Mucosa of gallbladder (tissue), 1 donor: ENCODE measurements at places on chromosomes 3 and 15.

GRCh38 chr3:56795097-56795828 lies 6.5 kb downstream of the ARHGEF3 start:
- no peak for DNase-seq

- no peak for DNase-seq
Observed at GRCh38 chr15:88257311-88258092, 963 bp upstream of the NTRK3 start.

DNA sequence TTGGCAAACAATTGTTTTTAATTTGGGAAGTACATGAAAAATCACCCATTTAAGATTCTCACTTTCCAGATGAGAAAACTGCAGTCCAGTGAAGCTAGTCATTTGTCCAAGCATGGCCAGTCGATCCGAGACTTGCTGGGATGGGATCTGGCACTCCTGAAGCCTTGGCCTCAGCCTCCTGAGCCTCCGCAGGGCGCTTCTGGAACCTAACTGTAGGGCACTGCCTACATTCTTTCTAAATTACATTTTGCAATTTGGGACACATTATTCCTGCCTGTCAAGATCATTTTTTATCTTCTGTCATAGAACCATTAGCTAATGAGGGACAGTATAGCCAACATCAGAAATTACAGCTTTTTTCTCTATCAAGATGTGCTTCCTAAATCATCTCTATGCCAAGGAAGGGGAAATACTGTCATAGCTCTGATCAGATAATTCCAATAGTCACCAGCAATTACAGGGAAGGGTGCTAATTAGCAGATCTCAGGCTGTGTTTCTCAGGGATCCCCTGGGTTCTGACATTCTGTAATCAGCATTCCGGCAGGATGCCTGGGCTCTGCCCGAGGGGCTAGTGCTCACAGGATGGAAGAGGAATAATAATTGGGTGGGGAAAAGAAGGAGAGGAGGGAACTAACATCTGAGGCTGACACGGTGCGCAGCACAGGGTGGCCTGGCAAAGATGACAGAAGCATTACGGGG lies 28.3 kb downstream of the ANAPC13 start:
- no peak for DNase-seq

DNA sequence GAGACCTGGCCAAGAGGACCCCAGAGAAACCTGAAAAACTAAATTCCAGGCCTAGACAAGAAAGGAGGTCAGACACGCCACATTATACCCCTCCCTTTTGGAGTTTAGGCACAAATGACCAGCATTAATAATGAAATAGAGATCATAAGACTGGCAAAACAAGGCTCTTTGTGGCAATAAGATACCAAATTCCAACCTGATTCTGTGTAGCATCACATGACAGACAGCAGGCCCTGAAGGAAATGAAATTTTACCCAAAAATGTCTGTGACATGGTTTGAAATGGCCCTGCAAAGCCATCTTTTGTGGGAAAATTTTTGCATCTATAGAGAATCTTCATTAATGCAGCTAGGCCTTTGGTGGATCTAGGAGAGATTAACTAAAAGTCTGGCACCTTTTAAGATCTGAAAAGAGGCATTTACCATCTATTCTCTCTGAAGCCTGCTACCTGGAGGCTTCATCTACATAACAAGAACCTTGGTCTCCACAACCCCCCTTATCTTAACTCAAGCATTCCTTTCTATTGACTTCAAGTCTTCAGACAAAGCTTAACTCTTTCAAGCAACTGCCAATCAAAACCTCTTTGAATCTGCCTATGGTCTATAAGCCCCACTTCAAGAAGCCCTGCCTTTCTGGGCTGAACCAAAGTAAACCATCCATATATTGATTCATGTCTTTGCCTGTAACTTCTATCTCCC lies 8.0 kb downstream of the FAM174B start:
- DNase-seq: no peak

DNA sequence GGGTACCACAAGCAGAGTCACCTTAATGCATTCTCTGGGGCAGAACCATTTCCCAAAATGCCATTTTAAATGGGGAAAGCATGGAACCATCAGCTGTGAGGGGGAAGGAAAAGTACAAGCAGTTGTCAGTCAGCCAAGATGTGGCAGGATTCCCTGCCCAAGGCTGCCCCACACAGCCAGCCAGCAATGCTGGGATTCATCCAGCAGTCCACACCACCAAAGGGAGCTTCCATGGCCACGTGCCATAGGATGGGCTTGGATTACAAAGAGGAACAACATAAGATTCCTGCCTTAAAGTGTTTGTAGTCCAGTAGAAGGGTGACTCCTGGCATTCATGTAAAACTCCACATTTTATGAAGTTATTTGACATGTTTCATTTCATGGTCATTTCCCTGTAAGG lies 233.3 kb downstream of the SHOX2 start:
- no peak for DNase-seq

- no peak for DNase-seq
Observed at GRCh38 chr3:50652709-50653108, 22.0 kb upstream of the DOCK3 start.

- DNase-seq: no peak
Observed at GRCh38 chr3:124826703-124827102, 60.5 kb downstream of the ITGB5 start.

DNA sequence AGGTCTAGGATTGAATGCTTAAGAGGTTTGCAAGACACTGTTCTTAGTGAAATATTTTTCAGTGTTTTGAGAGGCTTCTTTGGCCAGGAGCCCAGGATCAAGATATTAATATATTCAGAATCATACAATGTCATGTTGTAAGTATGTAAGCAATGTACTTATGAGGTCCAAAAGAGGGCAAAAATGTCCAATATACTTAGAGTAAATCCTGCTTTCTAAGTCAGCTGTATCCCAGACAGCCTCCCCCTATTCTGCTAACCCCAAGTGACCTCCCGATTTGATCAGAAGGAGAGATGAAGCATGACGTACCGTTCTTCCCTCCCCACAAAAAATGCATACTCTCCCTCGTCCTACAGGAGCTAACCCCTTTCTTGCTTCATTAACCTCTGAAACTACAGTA lies 70.9 kb downstream of the CHAC1 start:
- DNase-seq: no peak

- no peak for DNase-seq
Observed at GRCh38 chr3:187017511-187018230, 87.3 kb downstream of the ST6GAL1 start.

DNA sequence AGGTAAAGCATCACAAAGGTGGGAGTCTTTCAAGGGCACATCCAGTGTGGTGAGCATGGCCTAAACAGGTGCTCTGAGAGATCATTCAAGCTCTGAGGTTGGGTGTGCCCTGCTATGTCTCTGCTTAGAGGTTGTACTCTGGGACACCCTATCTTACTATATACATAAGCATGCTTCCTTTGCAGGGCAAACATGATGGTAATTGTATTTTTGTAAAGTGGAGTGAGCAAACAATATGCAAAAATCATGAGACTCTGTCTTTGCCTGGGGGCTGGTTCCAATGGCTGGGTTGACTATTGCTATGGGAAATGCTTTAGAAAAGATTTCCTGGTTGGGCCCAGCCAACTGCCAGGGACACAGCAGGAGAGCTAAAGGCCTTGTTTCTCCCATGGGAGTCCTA lies 315.1 kb upstream of the TLE3 start:
- DNase-seq: no peak

GRCh38 chr15:31275331-31276262 lies 51.0 kb upstream of the KLF13 start:
- peak; percentile 8 for DNase-seq

GRCh38 chr3:38354588-38355330 lies 8.2 kb downstream of the XYLB start:
- no peak for DNase-seq

DNA sequence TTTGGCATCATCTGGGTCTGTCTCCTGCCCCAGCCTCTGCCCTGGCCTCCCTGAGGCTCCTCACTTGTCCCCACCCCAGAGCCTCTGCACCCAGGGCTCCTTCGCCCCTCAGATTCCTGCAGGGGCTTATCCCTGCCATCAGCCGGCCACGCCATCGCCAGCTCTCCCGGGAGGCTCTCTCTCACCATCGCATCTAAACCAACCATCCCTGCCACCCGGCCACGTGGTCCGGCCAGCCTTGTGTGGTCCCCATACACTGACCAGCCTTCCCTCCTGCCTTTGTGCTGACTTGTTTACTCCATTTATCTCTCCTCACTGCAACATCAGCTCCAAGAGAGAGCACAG lies 134.3 kb upstream of the IQSEC1 start:
- no peak for DNase-seq

- no peak for DNase-seq
Observed at GRCh38 chr3:196661400-196661799, 21.9 kb downstream of the NRROS start.

DNA sequence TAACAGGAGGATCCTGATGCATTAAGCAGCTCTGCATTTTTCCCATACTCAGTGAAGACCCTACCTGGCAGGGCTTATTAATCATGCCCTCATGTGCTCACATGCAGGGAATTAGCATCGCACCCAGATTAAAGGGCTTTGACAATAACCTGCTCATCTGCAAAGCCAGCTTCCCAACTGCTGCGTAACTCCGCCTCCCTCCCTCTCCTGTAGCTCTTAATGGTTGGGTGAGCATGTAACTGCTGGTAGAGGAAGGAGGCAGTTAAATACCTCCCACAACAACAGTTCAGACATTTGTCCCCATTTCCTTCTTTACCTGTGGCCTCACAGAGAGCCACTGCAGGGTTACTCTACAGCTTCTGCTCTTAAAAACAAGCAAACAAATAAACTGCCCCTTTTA lies 203.6 kb upstream of the WNT5A start:
- DNase-seq: no peak

DNA sequence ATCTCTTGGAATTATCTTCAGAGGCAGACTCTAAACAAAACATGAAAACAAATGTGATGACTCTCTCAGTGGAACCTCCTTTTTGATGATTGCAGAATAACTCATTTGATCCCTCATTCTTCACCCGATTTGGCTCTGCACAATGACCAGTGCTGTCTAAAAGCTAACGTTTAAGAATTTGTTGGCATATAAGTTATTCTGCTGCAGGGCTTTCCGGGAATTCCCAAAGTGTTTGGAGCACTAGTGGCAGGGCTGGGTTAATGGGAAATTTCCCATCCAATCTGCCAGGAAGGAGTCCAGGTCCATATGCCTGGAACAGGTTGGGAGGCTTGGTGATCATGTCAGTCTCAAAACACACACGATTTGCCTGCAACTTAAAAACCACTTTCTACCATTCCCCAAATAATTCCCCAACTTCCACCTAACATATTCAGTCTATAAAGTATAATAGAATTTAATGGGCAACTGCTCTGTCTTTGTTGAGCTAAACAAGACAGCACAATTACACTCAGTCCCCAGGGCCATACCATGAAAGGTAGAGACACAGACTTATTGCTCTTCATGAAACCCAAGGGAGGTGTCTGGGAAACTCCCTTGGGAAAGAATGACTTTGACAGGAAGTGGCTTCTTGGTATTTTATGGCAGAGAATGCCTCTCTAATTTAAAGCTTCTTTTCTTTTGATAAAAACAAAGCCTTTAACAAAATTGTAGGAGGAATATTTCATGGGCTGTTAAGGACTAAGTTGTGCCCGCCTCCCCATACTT lies 38.0 kb downstream of the ARRDC4 start:
- no peak for DNase-seq

GRCh38 chr3:55458181-55458790 lies 28.8 kb downstream of the WNT5A start:
- no peak for DNase-seq

DNA sequence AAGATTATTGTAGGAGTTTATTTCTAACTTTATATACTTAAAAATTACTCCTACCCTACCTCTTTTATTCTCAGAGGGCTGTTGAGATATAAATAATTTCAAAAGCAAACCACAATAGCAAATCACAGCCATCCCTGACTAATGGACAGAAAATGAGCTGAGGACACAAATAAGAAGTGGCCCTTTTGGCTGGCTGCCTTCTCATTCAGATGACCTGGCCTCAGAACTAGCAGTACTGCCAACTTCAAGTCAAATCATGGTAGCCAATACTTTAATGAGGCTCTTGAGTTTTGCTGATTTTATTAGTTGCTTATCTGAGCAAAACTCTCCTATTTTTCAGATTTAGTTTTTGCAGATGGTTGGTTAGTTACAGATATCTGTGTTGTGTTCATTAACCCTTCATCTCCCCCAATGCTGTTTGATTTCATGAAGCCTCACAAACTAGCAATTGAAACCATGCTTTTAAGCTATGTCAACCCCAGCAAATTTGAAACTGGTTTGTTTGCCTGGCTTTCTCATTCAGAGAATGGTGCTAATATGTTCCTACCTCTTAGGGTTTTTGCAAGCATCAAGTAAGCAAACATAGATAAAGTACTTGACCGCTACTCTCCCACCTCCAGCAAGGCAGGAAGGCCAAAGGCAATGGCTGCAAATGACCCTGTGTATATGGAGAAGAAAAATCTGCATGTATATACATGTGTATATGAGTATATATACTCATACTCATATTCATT lies 73.4 kb upstream of the HACD2 start:
- DNase-seq: peak; percentile 42

DNA sequence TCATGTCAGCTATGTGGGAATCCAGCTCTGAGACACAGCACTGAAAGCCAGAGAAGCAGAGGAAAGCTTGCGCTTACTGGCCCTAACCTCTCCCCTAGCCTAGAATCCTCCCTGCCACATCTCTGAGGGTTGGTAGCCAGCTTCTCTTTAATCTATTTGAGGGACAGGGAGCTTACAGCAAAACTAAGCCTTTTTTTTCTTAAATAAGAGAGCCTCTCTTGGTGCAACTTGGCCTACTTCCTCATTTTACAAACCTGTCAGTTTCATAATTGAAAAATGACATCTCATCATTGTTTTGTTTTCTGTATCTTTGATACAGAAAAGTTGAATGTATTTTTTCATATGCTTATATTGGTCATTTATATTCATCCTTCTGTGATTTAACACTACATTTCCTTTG lies 193.9 kb downstream of the ZNF621 start:
- DNase-seq: no peak

- peak; percentile 71 for DNase-seq
Observed at GRCh38 chr15:99059010-99059981, 45.6 kb upstream of the SYNM start.

- DNase-seq: no peak
Observed at GRCh38 chr3:29773481-29773880, 492.6 kb downstream of the RBMS3 start.

- DNase-seq: peak; percentile 67
Observed at GRCh38 chr3:125990253-125990970, 21.4 kb downstream of the ROPN1B start.

- no peak for DNase-seq
Observed at GRCh38 chr15:39299486-39300267, 281.2 kb upstream of the THBS1 start.

GRCh38 chr3:161599697-161600096 lies 103.1 kb downstream of the OTOL1 start:
- DNase-seq: no peak

- no peak for DNase-seq
Observed at GRCh38 chr15:67587331-67587730, 44.8 kb downstream of the MAP2K5 start.

- peak; percentile 68 for DNase-seq
Observed at GRCh38 chr15:91694831-91695210, 158.7 kb upstream of the SLCO3A1 start.

- DNase-seq: peak; percentile 56
Observed at GRCh38 chr3:187744169-187745151, 808 bp downstream of the BCL6 start.
